Stimulated activated CD4-positive, alpha-beta T cell treated with anti-CD3 and anti-CD28 coated beads, Interleukin-12 subunit alpha, Interleukin-12 subunit beta, amount 100 ng/mL, for 24 hours (primary cell): ENCODE measurements at places on chromosomes 12 and 14.

DNA sequence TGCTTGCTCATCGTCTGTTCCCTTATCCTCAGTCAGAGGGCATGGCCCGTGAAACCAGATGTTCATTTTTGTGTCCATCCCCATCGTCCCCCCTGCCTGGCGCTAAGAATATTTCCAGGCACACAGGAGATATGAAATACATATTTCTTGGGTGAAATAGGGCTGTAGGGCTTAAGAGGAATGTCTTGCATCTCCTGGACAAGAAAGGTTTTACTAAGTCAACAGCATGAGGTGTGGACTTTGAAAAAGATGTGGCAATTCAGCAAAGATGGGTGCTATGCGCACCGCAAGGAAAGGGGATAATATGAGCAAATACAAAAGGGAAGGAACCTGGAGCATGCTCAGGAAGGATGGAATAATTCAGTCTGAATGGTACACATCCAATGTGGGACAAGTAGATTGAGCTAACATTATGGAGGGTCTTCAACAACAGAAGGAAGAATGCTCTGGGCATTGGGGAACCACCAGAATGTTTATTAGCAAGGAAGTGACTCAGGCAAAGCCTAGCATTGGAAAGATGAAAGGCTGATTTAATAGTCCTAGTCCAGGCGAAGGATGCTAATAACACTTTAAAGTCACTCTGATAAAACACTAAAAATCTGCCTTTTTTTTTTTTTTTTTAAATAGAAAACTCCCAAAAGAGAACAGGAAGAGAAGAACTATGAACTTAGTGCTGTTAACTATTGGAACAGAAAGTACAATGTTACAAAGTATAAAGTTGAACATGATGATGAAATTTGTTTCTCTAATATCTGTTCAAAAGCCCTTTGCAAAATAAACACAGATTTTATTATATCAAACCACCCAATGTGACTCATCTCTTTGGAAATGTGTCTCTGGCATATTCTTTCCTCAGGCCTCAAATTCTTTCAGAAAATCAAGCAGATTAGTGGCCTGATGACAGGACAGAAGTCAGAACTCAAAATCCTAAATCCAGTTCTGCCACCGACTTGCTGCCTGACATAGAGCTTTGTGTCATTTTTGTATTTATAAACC lies 449.5 kb downstream of the BCAT1 start:
- no peak for DNase-seq

- DNase-seq = no peak
These were observed 202.2 kb downstream of the TTC6 start for GRCh38 chr14:37797675-37798074.

DNA sequence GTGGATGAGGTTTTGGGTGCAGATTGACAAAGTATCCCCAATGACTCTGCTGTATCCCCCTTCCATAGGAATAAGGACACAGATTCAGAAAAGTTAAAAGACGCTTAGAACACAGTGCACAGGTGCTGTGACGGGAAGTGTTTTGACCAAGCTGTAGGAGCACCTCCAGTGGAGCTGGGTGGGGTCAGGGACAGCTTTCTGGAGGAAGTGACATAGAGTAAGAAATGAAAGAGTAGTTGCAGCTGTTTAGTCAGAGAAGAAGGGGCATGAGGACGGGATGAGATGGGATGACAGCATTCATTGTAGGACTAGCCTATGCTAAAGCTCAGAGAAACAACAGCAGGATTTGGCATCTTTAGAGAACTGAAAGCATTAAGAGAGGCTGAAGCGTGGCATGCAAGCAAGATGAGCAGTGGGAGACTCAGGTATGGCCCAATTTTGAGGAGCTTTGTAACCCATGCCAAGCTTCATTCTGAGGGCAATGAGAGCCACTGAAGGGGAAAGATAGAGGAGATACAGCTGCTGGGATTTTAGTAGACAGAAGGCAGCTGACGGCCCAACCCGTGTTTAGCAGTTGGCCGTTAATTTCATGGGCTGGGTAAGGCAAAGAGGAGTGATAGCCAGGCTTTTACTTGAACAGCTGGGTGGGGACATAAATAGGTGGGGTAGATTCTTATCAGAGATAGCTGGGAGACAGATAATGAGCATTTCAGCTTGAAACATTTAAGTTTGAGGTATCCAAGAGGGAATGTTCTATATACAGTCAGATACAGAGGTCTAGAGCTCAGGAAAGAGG lies 131.8 kb upstream of the KRAS start:
- no peak for DNase-seq

GRCh38 chr14:104166698-104167097 lies 28.3 kb downstream of the KIF26A start:
- no peak for DNase-seq

GRCh38 chr12:25794571-25794970 lies 163.9 kb upstream of the RASSF8 start:
- no peak for DNase-seq

- no peak for DNase-seq
These were observed 58.3 kb downstream of the PRKCH start for GRCh38 chr14:61379639-61380184.

- DNase-seq = no peak
These were observed 565.8 kb upstream of the ATP2B1 start for GRCh38 chr12:90274407-90274806.
